Stimulated activated CD8-positive, alpha-beta memory T cell treated with anti-CD3 and anti-CD28 coated beads, Interleukin-7, amount 100 ng/mL, for 1 hour (primary cell): ENCODE measurements at places on chromosomes 16 and 17.
A peak's percentile ranks its signal among the peaks of the same experiment; 100 is the strongest.

DNA sequence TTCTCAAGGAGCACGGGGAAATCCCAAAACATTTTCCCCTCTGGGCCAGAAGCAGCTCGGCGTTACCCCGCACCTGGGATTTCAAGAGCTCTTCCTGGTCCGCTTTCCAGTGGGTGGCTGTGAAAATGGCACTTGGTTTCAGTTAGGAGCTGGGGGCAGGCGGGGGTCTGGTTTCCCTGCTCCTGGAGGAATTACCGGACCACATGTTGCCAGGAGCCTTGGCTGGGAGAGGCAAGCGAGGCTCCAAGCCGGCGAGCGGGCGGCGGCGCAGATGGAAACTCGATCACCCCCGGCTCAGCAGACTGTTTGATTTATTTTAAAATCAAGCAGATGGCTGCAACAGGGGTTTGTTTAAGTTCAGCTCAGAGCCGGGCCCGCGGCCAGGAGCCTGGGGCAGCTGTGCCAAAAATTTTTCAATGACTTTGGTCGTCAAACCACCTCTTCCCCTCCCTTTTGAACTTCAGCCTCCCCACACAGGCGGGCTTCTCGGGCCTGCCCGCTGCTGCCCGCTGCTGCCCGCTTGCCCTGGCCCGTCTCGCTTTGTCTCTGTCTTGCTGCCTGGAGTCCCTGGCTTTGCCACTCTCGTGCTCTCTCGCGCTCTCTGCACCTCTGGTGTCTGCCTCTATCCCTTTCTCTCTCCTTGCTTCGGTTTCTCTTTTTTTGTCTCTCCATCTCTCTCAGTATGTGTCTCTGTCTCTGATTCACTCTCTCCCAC, 108.0 kb upstream of the CIBAR2 start:
- no peak for DNase-seq

- no peak for DNase-seq
These were observed 7.2 kb downstream of the MRPL27 start for GRCh38 chr17:50365649-50366393.

- no peak for DNase-seq
These were observed 317.1 kb downstream of the PHKB start for GRCh38 chr16:47778106-47778801.

GRCh38 chr17:45228763-45229539, 7.3 kb downstream of the FMNL1 start:
- peak; percentile 59 for DNase-seq

DNA sequence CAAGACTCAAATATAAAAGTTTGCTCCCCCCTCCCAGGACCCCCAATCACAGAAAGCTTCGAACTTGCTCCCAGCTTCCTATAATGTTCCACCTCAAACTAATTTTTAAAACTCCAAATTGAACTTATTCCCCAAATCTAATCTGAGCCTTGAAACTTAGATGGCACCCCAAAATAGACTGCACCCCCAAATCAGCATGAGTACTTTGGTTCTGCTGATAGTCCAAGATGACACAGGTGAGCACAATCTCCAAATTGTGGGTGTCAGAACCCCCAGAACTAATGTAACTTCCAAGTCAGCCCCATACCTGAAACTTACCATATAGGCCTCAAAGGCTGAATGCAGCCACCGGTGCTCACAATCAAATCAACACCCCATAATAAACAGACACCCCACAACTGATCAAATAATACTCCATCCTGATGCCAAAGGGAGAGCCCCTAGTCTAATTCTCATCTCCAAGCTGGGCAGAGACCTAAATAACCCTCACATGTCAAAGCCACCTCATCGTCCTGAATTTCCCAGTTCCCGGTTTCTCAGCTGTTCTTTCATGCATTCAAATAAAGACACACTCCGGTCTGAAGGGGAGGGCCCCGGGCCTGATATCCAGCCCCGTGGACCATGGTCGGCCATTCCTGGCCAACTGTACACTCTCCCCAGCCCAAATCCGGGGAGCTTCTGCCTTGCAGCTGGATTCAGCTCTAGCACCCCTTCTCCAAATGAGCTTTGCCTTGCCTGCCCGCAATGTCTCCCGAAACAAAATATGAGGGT, 1.8 kb upstream of the BCL6B start:
- DNase-seq: no peak

DNA sequence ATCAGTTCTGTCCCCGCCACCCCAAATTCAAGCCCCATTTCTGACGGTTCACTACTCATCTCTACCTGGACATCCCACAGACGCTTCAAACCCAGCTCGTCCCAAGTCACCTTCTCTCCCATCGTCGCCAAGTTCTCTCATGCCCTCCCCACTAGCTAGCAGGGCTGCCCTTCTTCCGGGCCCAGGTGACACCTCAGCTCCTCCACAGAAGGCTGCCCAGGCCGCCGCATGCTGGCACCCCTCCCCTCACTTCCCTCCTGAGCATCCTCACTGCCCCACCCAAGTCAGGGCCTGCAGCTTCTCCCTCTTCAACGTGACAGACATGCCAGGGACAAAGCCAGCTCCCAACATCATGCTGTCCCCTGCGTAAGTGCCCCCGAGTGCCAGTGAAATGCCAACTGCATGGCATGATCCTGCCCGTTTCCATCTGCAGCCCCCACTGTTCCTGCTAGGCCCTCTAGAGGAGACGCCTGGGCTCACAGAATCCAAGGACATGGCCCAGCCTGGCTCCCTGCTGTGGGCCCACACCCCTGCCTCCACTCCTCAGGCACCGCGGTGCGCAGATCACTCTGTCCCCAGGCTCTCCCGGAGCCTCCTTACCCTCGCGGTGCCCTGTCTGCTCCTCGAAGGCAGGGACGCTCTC, 5.9 kb downstream of the CYB561 start:
- no peak for DNase-seq

- DNase-seq: no peak
These were observed 29.8 kb upstream of the USP43 start for GRCh38 chr17:9615486-9615885.

DNA sequence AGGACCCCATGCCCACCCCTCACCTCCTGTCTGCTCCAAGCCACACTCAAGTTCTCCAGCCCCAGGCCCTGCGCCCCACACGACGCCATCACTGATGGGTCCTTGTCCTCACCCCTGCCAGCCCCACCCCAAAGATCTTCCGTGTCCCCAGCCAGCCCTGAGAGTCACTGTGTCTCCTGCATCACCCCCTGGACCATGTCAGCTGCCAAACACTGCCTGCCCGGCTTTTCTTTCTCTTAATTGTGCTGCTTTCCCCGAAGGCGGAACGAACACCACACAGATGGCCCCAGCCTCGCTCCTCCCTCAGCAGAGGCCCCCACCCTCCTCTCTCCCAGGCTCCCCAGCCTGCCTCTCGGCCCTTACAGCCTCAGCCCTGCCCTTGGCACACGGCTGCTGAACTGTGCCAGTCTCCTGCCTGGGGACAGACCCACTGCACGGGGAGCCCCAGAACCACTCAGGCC, 4.8 kb upstream of the GAA start:
- DNase-seq: no peak

- no peak for DNase-seq
These were observed 113.9 kb upstream of the FOXF1 start for GRCh38 chr16:86396422-86396821.
